ENCODE measurements at places on chromosomes 16 and 17.
A peak's percentile ranks its signal among the peaks of the same experiment; 100 is the strongest.

DNA sequence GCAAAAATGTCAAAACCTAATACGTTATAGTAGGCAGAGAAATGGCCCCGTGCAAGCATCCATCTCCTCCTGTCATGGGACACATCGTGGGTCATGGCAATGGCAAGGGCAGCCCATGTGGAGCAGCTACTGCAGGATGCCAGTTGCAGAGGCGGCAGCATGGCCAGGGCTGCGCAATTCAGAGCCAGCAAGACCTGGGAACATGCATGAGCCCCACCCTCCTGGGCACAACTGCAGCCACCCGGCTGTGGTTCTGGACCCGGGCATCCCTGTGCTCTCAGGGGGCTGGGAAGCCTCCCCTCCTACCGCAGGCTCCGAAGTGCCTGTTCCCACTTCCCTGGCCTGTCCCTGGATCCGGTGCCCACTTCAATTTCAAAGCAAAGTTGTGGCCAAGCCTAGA is 203.6 kb downstream of the CPPED1 start:
- DNase-seq = no peak

DNA sequence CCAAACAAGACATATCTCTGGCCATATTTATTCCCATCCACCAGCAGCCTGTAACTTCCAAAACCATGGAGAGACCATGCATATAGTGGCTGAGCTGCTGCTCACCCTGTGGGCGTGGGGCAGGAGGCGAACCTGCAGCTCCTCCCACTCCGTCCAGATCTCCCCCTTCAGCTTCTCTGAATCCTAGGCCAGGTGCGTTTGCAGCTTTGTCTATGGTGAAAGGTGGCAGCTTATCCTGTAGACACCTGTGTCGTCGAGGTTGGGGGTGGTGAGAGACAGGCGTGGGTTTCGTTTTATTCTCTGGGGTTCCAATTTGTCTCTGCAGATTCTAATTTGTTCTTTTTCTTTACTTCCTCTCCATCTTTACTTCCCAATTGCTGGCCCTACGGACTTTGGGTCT is 9.7 kb upstream of the ANKS4B start:
- no peak for DNase-seq

DNA sequence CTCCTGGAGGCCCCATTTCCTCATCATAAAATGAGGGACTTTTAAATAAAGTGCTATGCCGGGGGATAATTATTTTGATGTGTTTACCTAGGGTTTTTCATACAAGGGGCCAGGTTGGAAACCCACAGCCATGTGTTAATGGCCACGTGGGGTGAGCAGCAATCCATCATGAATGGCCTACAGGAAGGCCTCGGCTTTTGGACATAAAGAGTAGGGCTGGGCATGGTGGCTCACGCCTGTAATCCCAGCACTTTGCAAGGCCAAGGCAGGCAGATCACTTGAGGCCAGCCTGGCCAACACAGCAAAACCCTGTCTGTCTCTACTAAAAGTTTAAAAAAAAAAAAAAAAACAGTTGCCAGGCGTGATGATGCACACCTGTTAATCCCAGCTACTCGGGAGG is 40.3 kb downstream of the MEAK7 start:
- no peak for DNase-seq

DNA sequence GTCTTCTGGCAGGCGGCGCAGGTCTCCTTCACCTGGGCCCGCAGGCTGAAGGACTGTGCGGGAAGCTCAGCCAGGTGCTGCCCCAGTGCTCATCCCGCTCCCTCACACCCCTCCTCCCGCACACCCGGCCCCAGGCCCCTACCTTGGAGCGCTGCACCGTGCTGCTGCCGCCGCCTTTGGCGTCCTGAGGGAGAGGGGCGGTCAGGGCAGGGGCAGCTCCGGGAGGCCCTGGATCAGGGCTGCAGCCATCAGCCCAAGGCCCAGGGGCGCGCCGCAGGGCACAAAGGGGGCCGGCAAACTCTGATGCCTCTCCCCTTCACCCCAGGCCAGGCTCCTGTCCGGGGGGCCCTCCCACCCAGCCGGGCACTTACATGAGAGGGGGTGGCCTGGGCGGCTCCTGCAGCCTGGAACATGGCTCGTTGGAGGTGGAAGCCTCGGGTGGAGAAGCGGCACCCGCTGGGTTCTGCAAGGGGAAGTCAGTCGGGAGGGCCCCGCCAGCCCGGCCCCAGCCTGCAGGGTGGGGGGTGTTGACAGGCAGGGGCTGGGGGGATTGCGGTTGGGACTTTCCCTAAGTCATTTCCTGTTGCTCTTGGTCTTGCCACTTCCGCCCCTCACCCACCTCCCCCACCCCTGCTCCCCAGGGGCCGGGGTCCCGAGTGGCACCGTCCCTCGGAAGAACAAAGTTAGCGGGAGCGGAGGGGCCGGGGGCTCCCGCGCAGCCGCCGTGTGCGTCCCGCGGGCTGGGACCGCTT is 863 bp downstream of the LIMD2 start:
- peak; percentile 61 for DNase-seq

GRCh38 chr17:30565073-30565935 is 88.1 kb downstream of the GOSR1 start:
- DNase-seq = no peak

DNA sequence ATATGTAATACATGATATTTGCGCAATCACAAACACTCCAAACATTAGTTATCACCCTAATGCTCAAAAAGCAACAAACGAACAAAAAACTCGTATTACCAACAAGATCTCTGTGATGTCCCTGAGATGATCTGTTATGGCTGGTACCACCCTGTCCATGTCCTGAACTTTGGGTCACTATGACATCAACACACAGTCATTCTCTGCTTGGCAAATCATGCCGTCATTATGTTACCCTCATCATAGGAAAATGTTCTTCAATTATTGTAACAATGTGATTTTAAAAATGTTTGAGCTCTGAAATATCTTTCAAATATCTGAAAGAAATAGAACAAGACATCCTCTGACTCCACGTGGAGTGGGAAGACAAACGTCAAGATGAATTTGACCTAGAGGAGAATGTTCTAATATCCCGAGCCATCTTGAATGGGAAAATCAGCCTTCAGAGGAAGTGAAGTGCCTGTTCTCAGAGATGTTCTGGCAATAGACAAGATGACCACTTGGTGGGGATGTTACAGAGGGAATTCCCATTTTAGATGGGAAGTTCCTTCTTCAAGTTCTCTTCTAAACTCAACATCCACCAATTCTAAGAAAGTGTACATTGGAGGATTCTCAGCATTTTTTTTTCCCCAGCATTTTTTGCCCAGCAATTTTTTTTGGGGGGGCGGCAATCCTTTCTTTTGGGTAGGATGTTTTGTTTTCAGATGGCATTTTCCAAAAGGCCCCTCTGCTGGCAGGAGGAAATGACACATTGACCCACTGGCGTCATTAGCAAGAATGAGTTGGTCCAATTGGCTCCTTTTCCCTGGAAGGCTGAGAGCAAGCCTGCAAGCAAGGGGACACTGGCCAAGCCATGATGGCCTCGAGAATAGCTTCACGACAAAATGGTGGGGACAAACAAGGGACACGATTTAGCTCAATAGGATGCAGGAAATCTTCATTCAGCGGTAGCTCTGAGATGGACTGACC is 3.7 kb upstream of the HSD17B2 start:
- DNase-seq = peak; percentile 78

GRCh38 chr16:68978303-68978954 is 127.0 kb upstream of the HAS3 start:
- DNase-seq = no peak

GRCh38 chr17:62626719-62627218 is 701 bp upstream of the MRC2 start:
- peak; percentile 81 for DNase-seq

GRCh38 chr16:81921085-81921814 is 90.0 kb downstream of the SDR42E1 start:
- peak; percentile 9 for DNase-seq

DNA sequence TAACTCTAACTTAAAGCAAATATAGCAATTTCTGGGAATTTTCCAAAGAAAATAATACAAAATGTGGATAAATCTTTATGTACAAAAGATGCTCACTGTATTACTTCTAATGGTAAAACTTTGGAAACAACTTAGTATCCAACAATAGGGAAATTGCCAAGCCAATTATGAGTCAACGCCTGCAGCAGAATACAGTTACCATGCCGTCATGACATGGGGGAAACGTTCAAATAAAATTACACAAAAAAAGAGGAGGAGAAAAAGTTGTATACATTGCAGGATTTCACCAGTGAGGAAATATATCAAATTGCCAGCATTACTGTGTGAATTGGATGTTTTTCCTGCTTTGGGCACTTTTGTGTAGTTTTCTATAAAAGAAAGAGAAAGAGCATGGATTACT is 469.6 kb downstream of the SOX9 start:
- peak; percentile 80 for DNase-seq

DNA sequence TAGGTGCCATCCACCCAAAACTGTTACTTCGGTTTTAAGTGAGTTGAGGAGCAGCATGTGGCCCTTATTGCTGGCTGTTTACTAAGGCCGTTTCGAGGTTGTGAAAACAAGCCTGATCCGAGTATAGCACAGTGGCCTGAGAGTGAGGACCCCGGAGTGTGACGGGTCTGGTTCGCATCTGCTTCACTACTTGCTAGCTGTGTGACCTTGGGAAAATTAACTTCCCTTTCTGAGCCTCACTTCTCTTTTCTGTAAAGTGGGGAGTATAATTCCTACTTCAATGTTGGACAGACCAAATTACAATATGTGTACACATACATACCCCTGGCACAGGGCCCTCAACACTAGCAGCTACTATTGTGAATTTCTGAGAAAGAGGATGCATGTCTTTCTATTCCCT is 11.7 kb upstream of the HEATR6 start:
- DNase-seq = no peak

- no peak for DNase-seq
Measured at GRCh38 chr16:27232061-27232900, 29.0 kb downstream of the KDM8 start.

GRCh38 chr17:66576473-66576872 is 258.4 kb upstream of the CACNG5 start:
- DNase-seq = no peak

DNA sequence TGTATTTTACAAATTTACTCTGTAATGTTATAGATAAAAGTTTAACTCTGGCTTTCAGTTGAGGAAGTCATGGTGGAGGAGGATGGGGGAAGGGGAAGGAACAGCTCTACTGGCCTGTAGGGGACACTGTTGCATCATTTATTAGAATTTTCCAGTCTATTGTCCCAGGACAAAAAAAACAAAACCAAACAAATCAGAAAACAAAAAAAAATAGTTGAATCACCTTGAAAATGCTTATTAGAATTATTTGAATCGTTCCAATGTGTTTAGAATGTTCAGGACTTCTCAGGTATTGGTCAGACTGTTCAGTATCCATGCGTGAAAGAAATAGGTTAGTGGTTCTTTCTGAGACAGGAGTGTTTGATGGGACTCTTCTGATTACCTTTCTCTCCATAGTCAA is 242.0 kb downstream of the FTO start:
- DNase-seq = peak; percentile 68

DNA sequence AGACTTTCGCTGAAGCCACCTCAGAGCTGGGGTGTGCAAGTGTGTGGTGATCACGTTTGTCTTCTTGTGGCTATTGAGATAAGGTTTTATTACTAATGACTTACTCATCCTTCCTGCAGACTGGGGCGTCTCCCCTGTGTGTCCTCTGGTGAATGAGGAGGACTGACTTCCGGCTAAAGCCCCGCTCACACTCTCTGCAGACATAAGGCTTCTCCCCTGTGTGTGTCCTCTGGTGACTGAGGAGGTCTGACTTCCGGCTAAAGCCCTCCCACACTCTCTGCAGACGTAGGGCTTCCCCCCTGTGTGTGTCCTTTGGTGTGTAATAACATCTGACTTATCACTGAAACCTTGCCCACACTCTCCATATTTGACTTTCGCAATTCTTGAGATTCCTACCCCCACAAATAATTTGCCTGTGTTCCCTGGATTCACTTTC is 19.4 kb downstream of the PRDM7 start:
- peak; percentile 65 for DNase-seq

DNA sequence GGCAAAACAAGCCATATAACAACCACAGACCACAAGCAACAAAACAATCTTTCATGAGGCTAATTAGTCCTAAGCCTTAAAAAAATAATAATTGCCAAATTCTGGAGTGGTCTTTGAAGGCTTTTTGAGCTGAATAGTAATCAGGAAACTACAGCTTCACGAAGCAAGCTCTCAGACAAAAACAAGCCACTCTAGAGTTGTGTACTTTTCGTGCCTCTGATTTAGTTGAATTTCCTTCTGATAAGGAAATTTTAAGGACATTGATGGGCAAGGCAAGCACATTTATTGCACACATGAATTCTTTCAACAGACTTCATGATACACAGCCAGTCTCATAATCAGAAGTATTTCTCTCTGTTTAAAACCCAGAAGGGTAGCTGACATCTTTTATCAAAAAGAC is 130.8 kb upstream of the IRX3 start:
- no peak for DNase-seq

- DNase-seq = peak; percentile 17
Measured at GRCh38 chr17:58995247-58995940, 111.3 kb downstream of the TRIM37 start.

DNA sequence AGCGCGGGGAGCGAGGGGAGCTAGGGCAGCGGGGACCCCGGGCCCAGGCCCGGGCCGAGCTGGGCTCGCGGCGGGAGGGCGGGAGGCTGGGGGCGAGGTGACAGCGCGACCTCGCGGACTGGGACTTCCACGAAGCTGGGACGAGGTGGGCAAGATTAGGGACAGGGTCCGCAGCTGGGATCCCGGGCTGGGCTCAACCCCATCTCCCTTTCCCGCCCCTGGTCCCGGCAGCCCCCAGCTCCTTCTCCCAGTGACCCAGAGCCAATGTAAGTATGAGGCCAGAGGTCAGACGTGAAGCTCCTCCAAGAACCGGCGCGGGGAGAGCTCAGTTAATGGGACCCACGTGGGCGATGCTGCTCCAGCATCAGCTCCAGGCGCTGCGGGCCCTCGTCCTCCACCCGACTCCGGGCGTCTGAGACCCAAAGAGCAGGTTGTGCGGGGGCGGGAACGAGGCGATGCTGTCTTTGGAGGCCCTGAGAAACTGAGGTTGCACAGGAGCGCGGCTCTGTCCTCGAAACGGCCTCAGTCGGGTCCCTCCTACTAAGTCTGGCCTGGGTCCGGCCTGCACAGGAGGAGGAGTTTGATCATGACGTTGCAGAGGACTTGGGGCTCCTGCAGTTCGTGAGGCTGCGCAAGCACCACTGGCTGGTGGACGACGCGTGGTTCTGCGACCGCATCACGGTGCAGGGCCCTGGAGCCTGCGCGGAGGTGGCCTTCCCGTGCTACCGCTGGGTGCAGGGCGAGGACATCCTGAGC is 585 bp downstream of the ALOX12 start:
- no peak for DNase-seq

GRCh38 chr17:69597898-69598692 is 183.6 kb downstream of the MAP2K6 start:
- peak; percentile 52 for DNase-seq
